ENCODE measurements at places on chromosomes 5 and 9. TPM values are rescaled to one million over a fixed set of nuclear protein-coding genes. Genes with fewer than 3 reads are reported as not detected.

Gene SKP1
- 266 TPM for total RNA-seq

Gene NR4A3
- 2.1 TPM for total RNA-seq

Gene HNRNPA0
- total RNA-seq: 58.1 TPM

Gene TMOD1
- total RNA-seq: 5.5 TPM

Gene CCIN
- total RNA-seq: 0.23 TPM

Gene PNPLA7
- 1.6 TPM for total RNA-seq

Gene RFESD
- total RNA-seq: 2.3 TPM

Gene ANKRD31
- total RNA-seq: 1.2 TPM

Gene SPINK6
- not detected for total RNA-seq

Gene GABBR2
- total RNA-seq: 128 TPM

Gene PLPP7
- 9.2 TPM for total RNA-seq

Gene PRSS3
- total RNA-seq: 5.3 TPM

Gene GHR
- total RNA-seq: 6.0 TPM

Data from diencephalon (tissue), 1 donor.